ENCODE measurements at places on chromosomes 1 and 21.
A peak's percentile ranks its signal among the peaks of the same experiment; 100 is the strongest.

DNA sequence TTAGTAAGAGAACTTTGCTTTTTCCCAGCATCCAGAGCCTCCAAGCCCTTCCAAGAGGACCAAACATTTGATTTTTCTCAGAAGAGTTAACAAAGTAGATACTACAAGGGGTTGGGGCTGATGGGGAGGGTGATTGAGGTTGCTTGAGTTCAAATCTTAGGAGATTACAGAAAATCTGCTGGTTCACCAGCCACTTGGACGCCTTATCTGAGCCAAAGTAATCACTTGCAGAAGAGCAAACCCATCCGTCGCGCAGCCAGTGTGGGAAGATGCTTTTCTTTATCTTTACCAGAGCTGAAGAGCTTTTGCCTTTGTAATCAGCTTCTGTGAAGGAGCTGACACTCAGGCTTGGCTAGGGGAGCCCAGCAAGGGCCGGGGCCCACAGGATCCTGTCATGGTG lies 91.9 kb upstream of the CTTNBP2NL start:
- H3K36me3 ChIP-seq = no peaks in the 10 kb centered on the region
- peaks cover 8% of the 10 kb centered on the region for H3K4me1 ChIP-seq
- no peak overlapping the region for H3K27ac ChIP-seq
- no peak for DNase-seq

DNA sequence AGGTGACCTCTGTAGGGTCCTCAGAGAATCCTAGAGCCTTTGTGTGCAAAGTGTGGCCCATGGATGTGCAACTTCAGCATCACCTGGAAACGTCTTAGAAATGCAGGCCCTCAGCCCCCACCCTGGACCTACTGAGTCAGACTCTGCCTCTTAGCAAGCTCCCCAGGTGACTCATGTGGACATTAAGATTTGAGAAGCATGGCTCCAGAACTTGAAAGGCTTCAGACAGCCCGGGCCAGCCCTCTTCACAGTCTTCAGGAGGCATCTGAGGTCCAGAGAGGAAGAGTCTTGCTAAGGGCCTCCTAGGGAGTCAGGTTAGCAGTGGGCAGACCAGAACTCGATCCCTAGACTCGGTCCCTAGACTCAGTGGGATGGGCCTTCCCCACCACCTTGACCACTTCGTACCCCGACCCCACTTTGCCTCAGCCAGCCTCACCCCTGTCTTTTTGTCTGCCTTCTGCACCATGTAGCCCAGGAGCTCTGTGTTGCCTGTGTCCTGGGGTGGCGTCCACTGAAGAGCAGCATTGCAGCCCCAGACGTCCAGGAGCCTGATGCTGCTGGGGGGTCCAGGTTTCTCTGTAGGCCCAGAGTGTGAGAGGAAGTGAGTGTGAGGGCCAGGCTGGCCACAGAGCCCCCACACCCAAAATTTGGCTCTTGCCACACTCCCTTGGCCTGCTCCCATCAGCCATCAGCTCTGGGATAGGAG lies 4.8 kb downstream of the MYBPH start:
- H3K27ac ChIP-seq = no peak overlapping the region
- H3K27me3 ChIP-seq = peaks cover 15% of the 10 kb centered on the region
- H3K36me3 ChIP-seq = no peaks in the 10 kb centered on the region
- peaks cover 52% of the 10 kb centered on the region for H3K4me1 ChIP-seq

- H3K4me3 ChIP-seq = no peak overlapping the region
- H3K36me3 ChIP-seq = peaks cover 52% of the 10 kb centered on the region
- peak overlapping the region; percentile 42 for H3K27ac ChIP-seq
- peaks cover 10% of the 10 kb centered on the region for H3K27me3 ChIP-seq
- peaks cover 24% of the 10 kb centered on the region for H3K4me1 ChIP-seq
Observed at GRCh38 chr21:46295996-46296752, 10.0 kb downstream of the YBEY start.

- no peaks in the 10 kb centered on the region for H3K36me3 ChIP-seq
- H3K4me3 ChIP-seq = no peak overlapping the region
- H3K4me1 ChIP-seq = peaks cover 16% of the 10 kb centered on the region
- no peak for DNase-seq
- no peaks in the 10 kb centered on the region for H3K27me3 ChIP-seq
- no peak overlapping the region for H3K27ac ChIP-seq
Observed at GRCh38 chr1:162206749-162207635, 137.5 kb downstream of the NOS1AP start.

GRCh38 chr21:43191521-43191920 lies 22.7 kb downstream of the CRYAA start:
- peaks cover 33% of the 10 kb centered on the region for H3K27me3 ChIP-seq
- peaks cover 5% of the 10 kb centered on the region for H3K36me3 ChIP-seq
- H3K27ac ChIP-seq = no peak overlapping the region
- H3K4me3 ChIP-seq = no peak overlapping the region
- peaks cover 40% of the 10 kb centered on the region for H3K4me1 ChIP-seq
- no peak for DNase-seq

DNA sequence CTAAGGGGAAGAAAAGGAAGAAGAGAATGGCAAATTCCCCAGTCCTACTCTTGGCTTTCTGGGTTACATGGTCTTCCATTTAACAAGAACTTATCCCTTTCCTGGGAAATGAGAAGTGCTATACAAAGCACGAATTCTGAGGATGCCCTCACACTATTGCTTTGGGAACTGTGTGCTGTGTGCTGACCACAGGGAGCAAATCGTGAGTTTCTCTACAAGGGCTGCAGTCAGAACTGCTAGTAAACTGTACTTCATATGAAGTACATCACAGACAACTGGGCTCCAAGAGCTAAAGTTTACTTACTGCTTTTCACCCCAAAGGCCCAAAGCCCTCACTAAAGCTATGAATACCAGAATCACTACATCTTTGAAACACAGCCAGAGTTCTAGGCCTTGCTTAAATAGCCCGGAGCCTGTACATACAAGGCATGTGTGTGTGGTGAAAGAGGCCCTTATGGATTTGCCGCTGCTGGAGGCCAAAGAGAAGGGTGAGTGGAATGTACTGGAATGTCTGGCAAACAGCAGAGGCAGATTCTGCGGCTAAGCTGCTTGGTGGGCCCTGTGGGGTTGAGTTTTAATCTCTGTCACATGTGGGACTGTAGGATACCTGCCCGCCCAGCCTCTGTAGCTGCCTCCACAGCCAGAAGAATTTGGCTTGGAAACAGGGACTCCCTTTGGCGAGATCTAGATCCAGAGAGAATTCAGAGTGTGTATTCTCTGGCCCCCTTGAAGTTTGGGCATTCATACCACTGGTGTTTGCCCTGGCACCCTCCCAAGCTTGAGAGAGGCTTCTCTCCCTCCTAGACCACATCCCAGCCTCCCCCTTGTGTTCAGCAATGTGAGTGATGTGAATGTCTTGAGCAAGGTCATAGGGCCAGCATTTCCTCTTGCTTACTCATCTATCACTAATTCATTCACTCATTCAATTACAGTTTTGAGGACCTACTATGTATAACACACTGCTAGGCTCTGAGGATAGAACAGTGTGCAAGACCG lies 21.9 kb upstream of the TRIM67 start:
- H3K27ac ChIP-seq = no peak overlapping the region
- H3K27me3 ChIP-seq = peaks cover 27% of the 10 kb centered on the region
- no peak for DNase-seq
- H3K4me1 ChIP-seq = no peaks in the 10 kb centered on the region
- H3K4me3 ChIP-seq = no peak overlapping the region

GRCh38 chr1:22249928-22250680 lies 107.2 kb upstream of the WNT4 start:
- H3K4me3 ChIP-seq = no peak overlapping the region
- H3K27ac ChIP-seq = no peak overlapping the region
- no peaks in the 10 kb centered on the region for H3K36me3 ChIP-seq
- no peak for DNase-seq

- no peaks in the 10 kb centered on the region for H3K4me1 ChIP-seq
- no peaks in the 10 kb centered on the region for H3K27me3 ChIP-seq
- peaks cover 67% of the 10 kb centered on the region for H3K36me3 ChIP-seq
- DNase-seq = no peak
- no peak overlapping the region for H3K4me3 ChIP-seq
- H3K27ac ChIP-seq = peak overlapping the region; percentile 83
Observed at GRCh38 chr1:23759277-23759676, 16.0 kb downstream of the ELOA start.

GRCh38 chr1:7572654-7573152 lies 198.4 kb upstream of the VAMP3 start:
- no peak overlapping the region for H3K27ac ChIP-seq
- no peaks in the 10 kb centered on the region for H3K36me3 ChIP-seq
- H3K27me3 ChIP-seq = peaks cover 14% of the 10 kb centered on the region
- peaks cover 14% of the 10 kb centered on the region for H3K4me1 ChIP-seq
- no peak for DNase-seq
- no peak overlapping the region for H3K4me3 ChIP-seq

GRCh38 chr1:106222403-106222802 lies 834.1 kb upstream of the PRMT6 start:
- H3K4me3 ChIP-seq = no peak overlapping the region
- no peaks in the 10 kb centered on the region for H3K27me3 ChIP-seq
- H3K27ac ChIP-seq = no peak overlapping the region
- H3K4me1 ChIP-seq = no peaks in the 10 kb centered on the region
- H3K36me3 ChIP-seq = no peaks in the 10 kb centered on the region
- no peak for DNase-seq

DNA sequence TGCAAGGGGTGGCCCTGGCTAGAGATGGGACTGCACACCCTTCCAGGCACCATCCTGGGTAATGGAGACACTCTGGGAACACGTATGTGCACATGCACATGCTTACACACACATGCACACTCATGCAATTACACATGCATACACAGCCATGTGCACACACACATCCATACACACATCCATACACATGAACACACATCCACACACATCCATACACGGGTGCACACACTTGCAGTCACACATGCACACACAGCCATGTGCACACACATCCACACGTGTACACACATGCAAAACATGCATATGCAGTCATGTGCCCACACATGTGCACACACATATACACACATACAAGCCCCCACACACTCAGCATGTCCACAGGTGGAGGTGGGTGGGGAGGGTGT lies 22.3 kb upstream of the POFUT2 start:
- no peak overlapping the region for H3K27ac ChIP-seq
- H3K4me1 ChIP-seq = peaks cover 43% of the 10 kb centered on the region
- no peak overlapping the region for H3K4me3 ChIP-seq
- DNase-seq = no peak
- peaks cover 38% of the 10 kb centered on the region for H3K27me3 ChIP-seq
- H3K36me3 ChIP-seq = peaks cover 14% of the 10 kb centered on the region

- peaks cover 38% of the 10 kb centered on the region for H3K4me1 ChIP-seq
- no peak overlapping the region for H3K27ac ChIP-seq
- H3K27me3 ChIP-seq = peaks cover 13% of the 10 kb centered on the region
- peak overlapping the region; percentile 90 for H3K4me3 ChIP-seq
Observed at GRCh38 chr1:109482791-109483671, 674 bp upstream of the ATXN7L2 start.

DNA sequence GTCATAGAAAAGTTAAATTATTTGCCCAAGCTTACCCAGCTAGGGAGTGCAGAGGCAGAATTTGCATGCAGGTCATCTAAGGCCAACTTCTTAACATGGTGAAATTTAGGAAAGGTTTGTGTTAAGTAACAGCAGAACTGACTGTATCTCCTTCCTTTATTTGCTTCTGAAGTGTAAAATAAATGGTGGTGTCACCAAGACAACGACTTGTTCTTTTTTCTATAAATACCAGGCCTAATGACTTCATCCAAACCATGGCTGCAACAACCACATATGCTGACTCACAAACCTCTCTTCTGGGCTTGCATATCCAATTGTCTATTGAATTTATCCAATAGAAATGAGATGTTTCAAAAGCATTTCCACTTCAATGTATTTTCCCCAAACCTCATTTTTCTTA lies 19.1 kb downstream of the COL24A1 start:
- no peak for DNase-seq
- H3K27me3 ChIP-seq = no peaks in the 10 kb centered on the region
- H3K4me3 ChIP-seq = no peak overlapping the region

GRCh38 chr1:221994274-221994698 lies 252.4 kb upstream of the DUSP10 start:
- no peak overlapping the region for H3K27ac ChIP-seq
- H3K4me1 ChIP-seq = no peaks in the 10 kb centered on the region
- peaks cover 5% of the 10 kb centered on the region for H3K27me3 ChIP-seq
- DNase-seq = no peak

GRCh38 chr1:97832481-97832880 lies 88.4 kb downstream of the DPYD start:
- H3K27ac ChIP-seq = no peak overlapping the region
- no peak overlapping the region for H3K4me3 ChIP-seq
- DNase-seq = no peak
- no peaks in the 10 kb centered on the region for H3K4me1 ChIP-seq
- H3K27me3 ChIP-seq = no peaks in the 10 kb centered on the region

- DNase-seq = no peak
- no peaks in the 10 kb centered on the region for H3K36me3 ChIP-seq
- H3K27me3 ChIP-seq = peaks cover 11% of the 10 kb centered on the region
- no peak overlapping the region for H3K4me3 ChIP-seq
- no peaks in the 10 kb centered on the region for H3K4me1 ChIP-seq
Observed at GRCh38 chr1:158286941-158287346, 2.8 kb upstream of the CD1C start.

DNA sequence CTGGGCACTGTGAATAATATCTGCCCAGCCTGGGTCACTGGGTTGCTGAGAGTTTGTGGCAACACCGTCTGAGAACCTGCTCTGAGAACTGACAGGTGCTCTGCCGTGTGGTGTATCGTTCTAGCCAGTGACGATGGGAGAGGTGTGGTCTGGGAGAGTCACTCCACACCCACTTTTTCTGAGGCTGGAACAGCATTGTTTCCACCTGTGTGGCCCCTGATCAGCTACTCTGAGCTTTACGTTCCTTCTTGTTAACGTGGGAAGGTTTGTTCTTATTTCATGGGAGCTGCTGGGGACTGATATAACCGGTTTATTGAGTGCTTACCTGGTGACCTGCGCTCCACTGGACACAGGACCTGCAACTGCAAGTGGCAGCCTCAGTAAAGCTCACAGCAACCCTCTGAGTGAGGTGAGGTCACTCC lies 34.8 kb upstream of the TENT5C start:
- H3K4me1 ChIP-seq = peaks cover 21% of the 10 kb centered on the region
- DNase-seq = no peak
- no peak overlapping the region for H3K27ac ChIP-seq
- peaks cover 5% of the 10 kb centered on the region for H3K27me3 ChIP-seq

DNA sequence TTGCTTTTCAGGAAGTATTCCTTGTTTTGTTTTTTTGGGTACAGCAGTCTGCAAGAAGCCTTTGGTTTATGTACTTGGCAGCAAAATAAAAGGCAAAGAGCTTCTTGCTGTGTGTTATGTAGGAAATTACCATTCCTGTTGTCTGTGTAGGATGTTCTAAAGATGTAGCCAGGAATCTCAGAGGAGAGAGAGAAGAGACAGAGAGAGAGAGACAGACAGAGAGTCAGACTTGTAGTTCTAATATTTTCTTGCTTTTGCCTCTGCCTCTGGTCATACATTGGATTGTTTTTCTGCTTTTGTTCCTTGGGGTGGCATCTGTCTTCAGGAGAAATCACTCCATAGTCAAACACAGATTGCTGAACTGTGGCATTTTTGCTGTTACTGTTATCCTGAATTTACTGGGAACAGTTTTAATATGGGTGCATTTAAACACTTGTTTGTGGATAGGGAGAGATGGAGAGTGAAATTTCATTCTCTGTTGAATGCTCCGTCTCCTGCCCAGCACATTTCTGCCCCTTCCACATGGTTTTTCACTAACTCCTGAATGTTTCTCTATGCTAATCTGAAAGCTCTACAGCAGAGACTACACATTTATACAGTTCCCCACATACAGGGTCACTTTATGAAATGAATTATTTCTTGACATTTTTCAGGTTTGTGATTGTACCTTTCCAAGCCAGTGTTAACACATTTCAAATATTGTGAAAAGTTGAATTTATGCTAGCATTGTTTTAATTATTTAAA lies 49.8 kb downstream of the POU2F1 start:
- H3K36me3 ChIP-seq = peaks cover 11% of the 10 kb centered on the region
- H3K4me3 ChIP-seq = no peak overlapping the region
- H3K27ac ChIP-seq = no peak overlapping the region
- no peaks in the 10 kb centered on the region for H3K27me3 ChIP-seq
- peaks cover 45% of the 10 kb centered on the region for H3K4me1 ChIP-seq
- no peak for DNase-seq
